ENCODE measurements at places on chromosomes 11 and 22. TPM values are rescaled to one million over a fixed set of nuclear protein-coding genes. Genes with fewer than 3 reads are reported as not detected.

DNA sequence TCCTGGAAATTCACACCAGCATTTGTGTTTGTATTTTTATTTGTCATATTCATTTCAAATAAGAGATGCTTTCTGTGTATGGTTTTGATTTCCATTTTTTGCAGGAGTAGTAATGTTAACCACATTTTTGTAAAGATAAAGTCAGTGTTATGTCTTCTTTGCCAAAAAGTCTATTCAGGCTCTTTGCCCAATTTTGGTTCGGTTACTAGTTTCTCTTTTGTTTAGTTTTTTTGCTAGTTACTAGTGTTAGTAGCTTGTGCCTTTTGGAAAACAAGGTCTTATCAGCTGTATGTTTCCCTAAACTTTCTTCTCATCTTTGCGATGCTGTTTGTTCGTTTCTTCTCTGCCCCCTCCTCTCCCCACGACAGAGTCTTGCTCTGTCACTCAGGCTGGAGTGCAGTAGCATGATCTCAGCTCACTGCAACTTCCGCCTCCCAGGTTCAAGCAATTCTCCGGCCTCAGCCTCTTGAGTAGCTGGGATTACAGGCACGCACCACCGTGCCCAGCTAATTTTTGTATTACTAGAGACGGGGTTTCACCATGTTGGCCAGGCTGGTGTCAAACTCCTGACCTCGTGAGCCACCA is 112.3 kb upstream of the GRK3 start:
- DNase-seq, result no peak

PIWIL4 gene
- total RNA-seq, result 6.0 TPM

GRCh38 chr11:119108857-119109221 is 1.7 kb downstream of the C2CD2L start:
- no peak for DNase-seq

- no peak for DNase-seq
These were observed 3.7 kb downstream of the CST6 start for GRCh38 chr11:66015454-66015881.

USP2 gene
- total RNA-seq, result 0.94 TPM
